Tibial artery (tissue), 4 donors: ENCODE measurements at places on chromosomes 3 and 15.

- DNase-seq, result no peak
These were observed 267.3 kb downstream of the SHQ1 start for GRCh38 chr3:72580900-72581299.

DNA sequence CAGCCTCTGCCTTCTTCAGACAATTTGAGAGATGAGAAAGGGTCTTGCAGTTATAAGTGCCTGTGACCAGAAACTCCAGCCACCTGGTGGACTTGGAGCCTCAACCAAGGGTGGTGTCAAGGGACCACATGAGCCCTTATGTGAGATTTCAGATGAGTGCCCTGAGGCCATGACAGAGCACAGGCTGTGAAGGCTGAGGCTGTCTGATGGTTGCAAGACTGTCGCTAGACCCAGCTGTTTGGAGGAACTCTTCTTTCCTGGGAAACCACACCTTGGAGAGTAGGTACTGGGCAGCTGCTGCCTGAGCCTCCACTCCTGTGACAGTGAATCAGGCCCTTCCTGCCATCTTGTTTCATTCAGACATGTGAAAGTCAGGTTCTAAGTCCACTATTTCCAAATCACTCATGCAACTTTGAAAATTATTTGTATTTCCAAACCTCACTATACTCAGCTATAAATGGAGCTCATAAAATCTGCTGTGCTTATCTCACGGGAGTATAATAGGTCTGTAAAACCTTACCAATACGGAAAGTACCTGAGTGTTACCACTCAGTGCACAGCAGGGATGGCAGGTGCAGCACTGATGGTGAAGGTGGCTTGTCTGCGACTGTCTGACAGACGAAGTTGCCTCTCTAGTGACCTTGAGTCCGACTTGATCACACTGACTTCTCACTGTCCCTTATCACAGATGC is 99.4 kb downstream of the RPL39L start:
- no peak for DNase-seq

DNA sequence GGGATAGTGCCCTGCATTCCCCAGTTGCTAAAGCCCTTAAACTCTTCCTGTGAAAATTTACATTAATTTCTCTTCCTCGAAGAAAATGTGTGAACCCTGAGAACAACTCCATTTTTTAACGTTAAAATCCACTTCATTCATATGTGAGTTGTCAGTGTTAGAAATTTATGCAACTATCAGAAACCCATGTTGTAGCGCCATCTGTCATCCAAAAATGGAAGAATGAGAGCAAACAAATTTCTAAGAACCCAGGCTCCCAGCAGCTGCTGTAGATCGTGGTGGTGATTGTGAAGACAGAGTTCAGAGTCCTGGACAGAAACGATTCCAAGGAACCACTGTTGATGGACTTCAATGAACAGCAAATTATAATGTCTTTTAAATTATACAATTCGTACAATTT is 179.7 kb upstream of the NDN start:
- DNase-seq, result no peak

DNA sequence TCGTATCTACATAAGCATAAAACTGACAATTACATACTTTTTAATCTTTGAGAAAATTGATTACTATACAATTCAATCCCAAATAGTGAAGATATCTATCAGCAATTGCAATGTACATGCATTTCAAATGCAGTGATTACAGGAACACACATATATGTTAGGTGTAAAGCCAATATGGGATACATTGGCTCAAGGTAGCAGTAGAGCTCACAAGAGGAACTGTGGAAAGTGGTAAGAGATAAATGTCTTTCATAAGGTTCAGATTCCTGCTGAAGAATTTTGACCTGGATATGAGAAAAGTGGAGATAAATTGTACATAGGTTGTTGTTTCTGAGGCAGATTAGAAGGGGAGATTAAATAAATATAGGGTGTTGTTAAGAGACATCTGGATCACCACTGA is 1280.5 kb downstream of the OTOL1 start:
- DNase-seq, result no peak

GRCh38 chr3:172675441-172676193 is 35.2 kb downstream of the NCEH1 start:
- DNase-seq, result no peak

- no peak for DNase-seq
These were observed 344 bp downstream of the LINS1 start for GRCh38 chr15:100601617-100602063.

GRCh38 chr3:160038862-160039562 is 50.4 kb downstream of the IL12A start:
- DNase-seq, result peak; percentile 21

DNA sequence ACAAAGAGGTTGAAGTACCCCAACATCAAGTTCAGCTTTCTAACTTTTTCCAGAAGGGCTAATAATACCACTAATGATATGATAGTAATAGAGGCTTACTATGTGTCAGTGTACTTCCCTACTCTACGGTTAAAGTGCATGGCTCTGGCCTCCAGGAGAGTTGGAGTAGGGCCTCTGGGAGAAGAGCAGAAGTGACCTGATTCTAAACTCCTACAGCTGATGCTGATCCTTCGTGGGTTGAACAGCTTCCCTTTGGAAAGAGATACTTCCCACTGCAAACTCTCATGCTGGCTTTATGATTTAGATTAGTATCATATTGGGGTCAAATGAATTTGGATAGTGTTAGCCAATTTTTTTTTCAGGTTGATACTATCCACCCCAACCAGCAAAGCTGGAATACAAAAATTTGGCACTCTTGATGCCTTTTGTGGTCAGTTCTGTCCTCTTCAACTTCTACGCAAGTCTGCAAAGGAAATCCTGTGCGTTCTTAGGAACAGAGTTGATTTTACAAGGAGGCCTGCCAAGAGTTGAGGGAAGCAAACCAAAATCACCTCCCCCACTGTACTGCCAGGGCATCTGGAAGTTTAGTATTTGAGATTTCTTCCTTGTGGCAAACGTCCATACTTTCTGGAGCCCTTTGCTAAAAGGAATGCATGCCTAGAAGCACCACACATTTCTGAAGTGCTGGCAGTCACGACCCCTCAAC is 17.8 kb downstream of the TMEM212 start:
- no peak for DNase-seq
